ENCODE measurements at places on chromosomes 2 and 18.

DNA sequence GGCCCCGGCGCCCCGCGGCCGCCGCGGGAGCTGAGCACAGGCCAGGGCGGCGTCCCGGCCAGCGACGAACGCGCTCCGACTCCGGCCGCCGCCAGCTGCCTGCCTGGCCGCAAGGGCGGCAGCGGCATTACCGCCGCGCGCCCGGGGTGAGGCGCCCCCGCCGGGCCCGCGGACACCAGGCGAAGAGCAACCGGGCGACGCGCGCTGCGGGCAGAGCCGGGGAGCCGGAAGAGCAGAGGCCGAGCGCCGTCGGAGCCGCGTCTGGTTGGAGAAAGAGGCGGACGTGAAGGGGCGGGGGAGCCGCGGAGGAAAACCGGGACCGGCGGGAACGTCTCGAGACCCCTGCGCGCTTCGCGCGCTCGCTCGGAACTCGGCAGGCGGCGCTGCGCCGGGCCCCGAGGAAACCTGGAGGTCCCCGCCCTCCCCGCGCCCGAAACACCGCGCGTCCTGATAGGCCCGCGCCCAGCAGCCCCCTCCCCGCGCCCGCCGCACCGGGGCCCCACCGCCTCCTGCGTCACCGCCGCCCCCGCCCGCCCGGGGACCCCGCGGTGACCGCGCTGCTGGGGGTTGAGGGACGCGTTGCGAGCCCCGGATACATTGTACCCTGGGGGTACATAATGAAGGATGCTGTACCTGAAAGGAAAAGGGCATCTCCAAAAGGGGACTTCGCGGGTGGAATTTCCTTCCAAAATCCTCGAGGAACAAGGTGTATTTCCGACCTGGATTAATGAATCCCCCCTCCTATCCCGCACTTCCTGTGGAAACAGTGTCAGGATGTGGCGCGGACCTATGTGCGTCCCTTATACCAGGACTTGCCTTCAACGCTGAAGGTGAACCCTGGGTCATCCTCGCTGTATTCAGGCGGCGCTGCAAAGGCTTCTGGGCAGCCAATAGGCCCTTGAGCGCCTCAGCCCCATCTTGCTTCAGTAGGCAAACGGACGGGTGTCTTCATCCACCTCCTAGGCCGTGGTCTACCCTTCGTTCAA, 1.0 kb upstream of the B4GALT6 start:
- DNase-seq = peak; percentile 18

DNA sequence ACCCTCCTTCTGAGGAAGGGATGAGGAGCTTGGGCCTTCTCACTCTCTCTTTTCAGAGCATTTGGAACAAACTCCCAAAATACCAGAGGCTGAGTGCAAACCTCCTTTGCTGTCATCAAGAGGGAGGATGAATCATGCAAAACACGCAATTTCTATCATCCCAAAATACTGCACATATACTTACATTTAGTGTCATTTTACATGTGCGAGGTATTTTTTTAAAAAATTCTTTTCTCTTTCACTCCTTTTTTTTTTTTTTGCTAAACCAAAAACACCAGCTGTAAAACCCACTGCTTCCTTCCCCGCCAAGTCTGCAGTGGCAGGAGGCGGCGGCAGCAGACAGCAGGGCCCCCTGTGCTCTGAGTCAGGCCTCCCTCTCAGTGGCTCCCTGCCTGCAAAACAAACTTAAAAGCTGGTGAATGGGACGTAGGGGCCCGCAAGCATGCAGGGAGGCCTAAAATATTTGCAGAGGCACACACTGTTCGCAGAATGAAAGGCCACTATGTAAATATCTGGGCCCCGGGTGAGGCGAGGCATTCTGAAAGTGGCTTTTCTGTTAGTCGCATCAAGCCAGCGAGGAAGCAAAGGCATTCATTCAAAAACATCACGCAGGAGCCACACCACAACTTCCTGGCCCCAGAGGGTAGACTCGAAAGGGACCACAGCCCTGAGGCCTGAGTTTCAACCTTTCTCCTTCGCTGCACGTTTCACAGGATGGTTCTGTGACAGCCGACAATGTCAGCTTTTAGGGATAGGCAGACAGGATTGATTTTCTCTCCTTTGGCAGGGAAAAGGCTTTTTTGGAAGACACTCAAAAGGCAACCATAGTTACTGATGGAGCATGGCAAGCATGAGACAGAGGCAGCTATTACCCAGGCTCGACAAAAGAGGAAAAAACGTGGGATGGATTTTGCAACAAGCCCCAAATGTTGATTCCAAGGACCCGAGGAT, 73.4 kb downstream of the ACTR2 start:
- DNase-seq = peak; percentile 49

GRCh38 chr2:233061591-233062450, 1.7 kb downstream of the INPP5D start:
- DNase-seq = no peak

DNA sequence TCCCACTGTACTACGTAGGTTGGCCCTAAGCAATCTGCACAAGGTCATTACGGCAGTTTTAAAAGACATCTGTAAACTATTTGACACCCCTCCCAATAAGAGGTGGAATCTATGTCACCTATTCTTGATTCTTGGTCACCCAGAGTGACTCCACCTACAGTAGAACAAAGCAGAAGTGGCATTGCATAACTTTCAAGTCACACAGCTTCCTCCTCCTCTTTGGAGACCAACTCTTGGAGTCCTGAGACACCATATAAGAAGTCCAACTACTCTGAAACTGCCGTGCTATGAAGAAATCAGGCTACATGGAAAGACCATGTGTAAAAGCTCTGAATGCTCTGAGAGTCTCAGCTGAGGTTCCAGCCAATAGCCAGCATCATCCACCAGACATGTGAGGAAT, 253.5 kb upstream of the CDH20 start:
- DNase-seq = no peak

- no peak for DNase-seq
These were observed 25.8 kb downstream of the CTLA4 start for GRCh38 chr2:203893401-203893800.

GRCh38 chr18:21141668-21142422, 30.2 kb upstream of the ROCK1 start:
- DNase-seq = no peak

DNA sequence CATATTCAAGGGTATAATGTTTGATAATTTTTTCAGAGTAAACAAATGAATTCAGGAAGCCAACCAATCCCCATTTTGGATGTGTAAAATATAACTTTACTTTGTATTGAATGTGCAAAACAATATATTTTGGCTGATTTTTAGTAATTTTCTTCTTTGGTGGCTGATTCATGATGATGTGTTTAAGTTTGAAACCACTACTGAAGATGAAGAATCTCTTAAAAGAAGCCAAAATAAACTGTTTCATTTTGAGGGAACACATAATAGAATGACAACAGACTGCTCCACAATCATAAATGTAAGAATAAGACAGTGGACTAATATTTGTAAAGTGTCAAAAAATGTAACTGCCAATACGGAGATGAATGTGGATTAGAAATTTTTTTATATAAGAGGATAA, 52.5 kb upstream of the TRIM43 start:
- no peak for DNase-seq

GRCh38 chr2:219362524-219363164, 25.1 kb downstream of the DNPEP start:
- DNase-seq = no peak

GRCh38 chr2:58387701-58388100, 146.6 kb upstream of the FANCL start:
- DNase-seq = no peak

- DNase-seq = no peak
These were observed 44.6 kb downstream of the TBC1D8 start for GRCh38 chr2:101106453-101107181.

DNA sequence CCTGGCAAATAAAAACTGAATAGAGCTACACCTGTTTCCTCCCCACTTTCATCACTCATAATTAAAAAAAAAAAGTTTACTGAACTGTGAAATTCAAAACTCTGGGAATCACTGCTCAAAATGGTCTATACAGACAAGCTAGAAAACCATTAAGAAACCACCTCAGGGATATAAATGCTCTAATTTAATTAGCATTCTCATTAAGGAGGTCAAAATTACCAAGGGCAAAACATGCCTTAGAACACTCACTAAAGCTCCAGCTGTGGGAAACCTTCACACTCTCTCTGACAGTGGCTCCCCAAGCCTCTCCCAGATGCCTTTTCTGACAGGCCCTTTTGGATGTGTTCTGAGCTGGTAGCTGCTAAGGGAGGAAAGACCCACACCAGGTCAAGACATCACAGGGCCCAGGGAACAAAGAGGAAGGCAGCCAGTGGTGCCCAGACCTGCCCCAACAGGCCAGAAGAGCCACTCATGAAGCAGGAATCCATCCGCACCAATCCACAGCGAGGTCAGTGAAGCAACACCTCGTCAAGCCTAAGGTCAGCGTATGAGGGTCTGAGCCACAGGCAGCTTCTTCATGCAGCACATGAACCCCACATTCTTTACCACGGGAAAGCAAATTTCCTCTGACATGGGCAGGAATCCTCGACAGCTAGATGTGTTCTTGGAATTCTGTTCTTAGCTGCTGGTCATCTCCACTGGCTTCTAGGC, 35.6 kb downstream of the XDH start:
- no peak for DNase-seq

GRCh38 chr2:215692387-215693079, 256.7 kb upstream of the FN1 start:
- no peak for DNase-seq

DNA sequence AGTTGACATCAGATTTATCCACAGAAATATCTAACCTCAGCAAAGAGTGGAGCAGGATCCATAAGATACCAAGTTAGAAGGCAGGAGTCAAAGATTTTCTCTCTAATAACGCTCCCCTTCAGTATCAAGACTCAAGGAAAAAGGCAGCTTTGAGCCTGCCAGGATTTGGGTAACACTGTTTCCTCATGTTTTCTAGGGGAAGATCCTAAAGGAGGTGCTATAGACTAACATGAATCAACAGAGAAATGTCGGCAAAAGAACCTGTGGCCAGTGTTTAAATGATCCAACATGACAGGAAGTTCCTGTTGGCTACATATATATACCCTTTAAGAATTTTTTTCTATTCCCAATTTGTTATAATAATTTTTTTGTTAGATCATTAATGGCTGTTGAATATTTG, 402.3 kb downstream of the TGIF1 start:
- DNase-seq = no peak

Measured in stimulated activated CD8-positive, alpha-beta memory T cell treated with anti-CD3 and anti-CD28 coated beads, Interleukin-15, amount 100 ng/mL, for 4 hours (primary cell).